Fibroblast of the aortic adventitia (primary cell): ENCODE measurements at places on chromosomes 2 and 18.

DNA sequence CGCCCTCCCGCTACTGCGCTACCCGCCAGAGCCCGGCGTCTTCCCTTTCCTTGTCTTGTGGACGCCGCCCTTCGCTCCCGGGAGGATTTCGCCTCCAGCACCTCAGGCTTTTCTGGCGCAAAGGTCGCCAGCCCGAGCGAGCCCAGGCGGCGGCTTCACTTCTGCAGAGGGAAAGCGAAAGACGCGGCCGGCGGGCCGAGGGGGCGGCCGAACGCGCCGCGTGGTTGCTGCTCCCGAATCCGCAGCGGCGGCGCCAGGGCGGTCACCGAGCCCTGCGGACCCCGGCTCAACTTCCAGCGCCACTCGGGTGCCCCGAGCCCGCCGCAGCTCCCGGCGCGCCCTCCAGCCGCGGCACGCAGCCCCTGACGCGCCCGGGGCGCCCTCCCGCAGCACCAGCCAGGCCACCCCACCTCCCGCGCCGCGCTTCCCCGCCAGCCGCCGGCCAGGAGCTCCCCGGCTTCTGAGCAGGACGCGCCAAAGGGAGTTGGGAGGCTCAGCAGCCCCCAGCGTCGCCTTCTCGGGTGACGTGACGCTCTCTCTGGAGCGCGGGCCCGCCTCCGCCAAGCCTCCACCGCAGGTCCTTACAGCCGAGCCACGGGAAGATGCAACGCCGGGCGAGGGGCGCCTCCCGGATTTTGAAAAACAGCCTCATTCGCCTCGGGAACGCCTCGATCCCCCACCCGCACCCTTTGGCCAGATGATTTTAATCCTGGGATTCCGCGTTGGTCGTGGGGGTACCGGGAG, 84.9 kb upstream of the EPB41L3 start:
- DNase-seq: peak; percentile 11

DNA sequence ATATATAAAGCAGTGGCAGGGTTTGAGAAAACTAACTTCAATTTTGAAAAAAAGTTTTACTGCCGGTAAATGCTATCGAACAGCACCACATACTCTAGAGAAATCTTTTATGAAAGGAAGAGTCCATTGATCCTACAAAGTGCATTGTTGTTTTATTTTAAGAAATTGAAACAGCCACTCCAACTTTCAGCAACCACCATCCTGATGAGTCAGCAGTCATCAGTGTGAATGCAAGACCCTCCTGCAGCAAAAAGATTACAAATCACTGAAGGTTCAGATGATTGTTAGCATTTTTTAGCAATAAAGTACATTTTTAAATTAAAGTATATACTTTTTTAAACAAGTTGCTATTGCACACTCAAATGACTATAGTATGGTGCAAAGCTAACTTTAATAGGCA, 1017.7 kb upstream of the CRIM1 start:
- no peak for DNase-seq

GRCh38 chr2:55428258-55428657, 8.6 kb upstream of the CCDC88A start:
- DNase-seq: no peak

- DNase-seq: no peak
Observed at GRCh38 chr2:441258-442022, 153.5 kb upstream of the ALKAL2 start.
